ENCODE measurements at places on chromosomes 11 and 22.

GRCh38 chr22:23313791-23314567 lies 133.7 kb downstream of the BCR start:
- DNase-seq, result no peak

GRCh38 chr22:39429916-39430575 lies 26.8 kb upstream of the MGAT3 start:
- no peak for DNase-seq

GRCh38 chr11:121613724-121614123 lies 161.0 kb upstream of the SORL1-AS1 start:
- DNase-seq, result no peak

DNA sequence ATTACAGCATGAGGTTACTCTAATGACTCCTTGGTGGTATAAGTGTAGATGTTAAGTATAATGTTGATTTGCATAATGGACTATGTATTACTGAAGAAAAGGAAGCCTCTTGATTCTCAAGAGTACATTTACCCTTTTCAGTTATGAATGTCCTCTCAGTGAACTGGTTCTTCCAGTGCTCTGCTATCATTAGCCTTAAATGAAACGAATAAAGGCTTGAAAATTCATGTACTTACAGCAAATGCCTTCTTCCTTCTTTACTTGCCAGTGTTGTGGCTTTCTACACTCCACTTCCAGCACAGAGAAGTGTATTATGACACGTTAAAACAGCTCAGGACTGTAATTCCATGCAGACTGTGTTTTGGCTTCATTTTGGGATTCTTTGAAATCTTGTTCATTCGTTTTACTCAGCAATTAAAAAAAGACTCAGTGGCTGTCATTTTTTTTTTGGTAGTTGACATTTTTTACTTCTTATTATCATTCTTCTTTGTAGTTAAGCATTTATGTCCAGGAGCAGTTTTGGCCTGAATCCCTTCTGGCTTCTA lies 96.9 kb downstream of the MTMR3 start:
- DNase-seq, result no peak

DNA sequence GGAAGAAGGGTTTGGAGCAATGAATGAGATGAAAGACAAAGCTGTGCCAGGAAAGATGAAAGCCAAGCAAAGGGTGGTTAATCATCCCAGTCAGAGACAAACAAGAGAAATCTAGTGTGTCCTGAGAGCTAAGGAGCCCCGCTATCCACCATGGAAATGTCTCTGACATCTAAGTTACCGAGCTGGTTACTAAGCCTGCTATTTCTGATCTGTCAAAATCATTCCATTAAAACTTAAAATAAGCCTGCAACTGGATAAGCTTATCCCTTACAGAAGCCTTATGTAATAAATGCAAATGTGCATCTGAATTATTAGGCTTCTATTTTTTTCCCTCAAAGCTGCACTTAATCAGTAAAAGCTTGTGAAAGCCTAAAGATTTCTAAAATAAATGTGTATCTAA lies 22.1 kb upstream of the SESN3 start:
- no peak for DNase-seq

DNA sequence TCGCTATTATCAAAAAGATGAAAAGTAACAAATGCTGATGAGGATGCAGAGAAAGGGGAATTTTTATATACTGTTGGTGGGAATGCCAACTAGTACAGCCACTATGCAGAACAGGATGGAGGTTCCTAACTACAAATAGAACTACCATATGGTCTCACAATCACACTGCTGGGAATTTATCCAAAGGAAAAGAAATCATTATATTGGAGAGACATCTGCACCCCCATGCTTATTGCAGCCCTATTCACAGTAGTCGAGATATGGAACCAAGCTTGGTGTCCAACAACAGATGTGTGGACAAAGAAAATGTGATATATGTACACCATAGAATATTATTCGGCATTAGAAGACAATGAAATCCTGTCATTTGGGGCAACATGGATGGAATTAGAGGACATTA lies 19.6 kb upstream of the POU2AF2 start:
- DNase-seq, result no peak

DNA sequence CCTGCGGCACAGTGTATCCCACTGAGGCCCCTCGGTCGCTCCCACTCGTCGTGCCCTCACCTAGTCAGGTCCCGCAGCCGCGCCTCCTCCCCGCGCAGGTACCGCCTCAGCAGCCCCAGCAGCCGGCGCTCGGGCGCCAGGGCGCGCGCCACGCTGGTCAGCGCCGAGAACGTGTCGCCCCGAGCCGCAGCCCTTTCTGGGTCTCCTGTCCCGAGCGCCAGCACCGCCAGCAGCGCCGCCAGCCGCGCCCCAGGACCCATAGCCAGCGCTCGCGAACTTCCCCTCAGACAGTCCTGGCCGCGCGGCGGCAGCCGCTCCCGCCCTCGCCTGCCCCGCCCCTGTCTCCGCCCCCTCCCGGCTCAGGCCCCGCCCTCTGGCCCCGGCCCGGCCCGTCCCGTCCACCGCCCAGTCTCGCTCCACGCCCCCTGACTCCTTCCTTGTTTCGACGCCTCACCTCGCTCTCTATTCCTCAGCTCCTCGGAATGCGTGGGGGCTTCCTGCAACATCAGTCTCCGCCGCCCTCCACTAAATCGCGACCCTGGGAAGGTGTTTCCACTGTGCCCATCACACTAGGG lies at the start of gene P4HA3:
P4HA3 (minus strand) TSS at position 289 of the 575 bp plus-strand sequence; CDS start at position 260, 29 bp downstream.
- no peak for DNase-seq

- peak; percentile 90 for DNase-seq
Measured at GRCh38 chr22:20020533-20021195, at the start of gene TANGO2. TANGO2 (plus strand) TSS chr22:20021110; CDS start chr22:20036799, 15,689 bp downstream.

- no peak for DNase-seq
Measured at GRCh38 chr11:67030976-67031375, 8.0 kb downstream of the SYT12 start.

DNA sequence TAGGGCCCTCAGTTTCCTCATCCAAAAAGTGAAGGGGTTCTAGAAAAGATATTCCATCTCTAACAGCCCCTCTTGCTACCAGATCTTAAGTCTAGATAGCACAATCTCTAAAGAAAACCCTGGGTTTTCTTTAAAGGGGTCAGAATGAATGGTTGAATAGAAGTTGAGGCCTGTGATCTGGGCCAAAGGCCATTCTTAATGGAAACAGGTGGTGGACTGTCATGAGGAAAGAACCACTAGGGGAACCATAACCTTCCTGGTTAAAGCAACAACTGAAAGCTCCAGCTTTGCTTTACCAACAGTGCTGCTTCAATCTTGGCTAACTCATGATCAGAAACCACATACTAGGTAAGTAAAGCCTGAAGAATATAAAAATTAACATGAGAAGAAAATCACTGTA lies 1.8 kb downstream of the CELF1 start:
- no peak for DNase-seq

GRCh38 chr11:16126362-16126761 lies 230.0 kb downstream of the SOX6 start:
- DNase-seq, result no peak

DNA sequence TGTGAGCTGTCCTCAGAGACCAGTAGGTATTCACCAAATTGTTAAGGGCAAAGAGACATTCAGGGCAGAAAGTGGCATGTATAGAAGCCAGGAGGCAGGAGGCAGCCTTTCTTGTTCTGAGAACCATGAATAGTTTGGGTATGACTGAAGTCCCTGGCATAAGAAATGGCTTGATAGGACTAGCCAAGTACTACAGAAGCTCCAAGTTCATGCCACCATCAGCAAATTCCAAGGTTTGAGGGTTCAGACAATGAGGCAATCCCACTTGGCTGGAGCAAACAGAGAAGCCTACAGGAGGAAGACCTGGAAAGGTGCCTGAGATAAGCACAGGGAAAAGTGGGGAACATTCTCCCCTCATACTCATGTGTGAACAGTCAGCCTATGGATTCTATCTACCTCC lies 25.8 kb downstream of the XRRA1 start:
- DNase-seq, result no peak

- no peak for DNase-seq
Measured at GRCh38 chr11:7275133-7275532, 23.4 kb downstream of the SYT9 start.

- DNase-seq, result no peak
Measured at GRCh38 chr11:75174781-75175370, 24.0 kb downstream of the SLCO2B1 start.

DNA sequence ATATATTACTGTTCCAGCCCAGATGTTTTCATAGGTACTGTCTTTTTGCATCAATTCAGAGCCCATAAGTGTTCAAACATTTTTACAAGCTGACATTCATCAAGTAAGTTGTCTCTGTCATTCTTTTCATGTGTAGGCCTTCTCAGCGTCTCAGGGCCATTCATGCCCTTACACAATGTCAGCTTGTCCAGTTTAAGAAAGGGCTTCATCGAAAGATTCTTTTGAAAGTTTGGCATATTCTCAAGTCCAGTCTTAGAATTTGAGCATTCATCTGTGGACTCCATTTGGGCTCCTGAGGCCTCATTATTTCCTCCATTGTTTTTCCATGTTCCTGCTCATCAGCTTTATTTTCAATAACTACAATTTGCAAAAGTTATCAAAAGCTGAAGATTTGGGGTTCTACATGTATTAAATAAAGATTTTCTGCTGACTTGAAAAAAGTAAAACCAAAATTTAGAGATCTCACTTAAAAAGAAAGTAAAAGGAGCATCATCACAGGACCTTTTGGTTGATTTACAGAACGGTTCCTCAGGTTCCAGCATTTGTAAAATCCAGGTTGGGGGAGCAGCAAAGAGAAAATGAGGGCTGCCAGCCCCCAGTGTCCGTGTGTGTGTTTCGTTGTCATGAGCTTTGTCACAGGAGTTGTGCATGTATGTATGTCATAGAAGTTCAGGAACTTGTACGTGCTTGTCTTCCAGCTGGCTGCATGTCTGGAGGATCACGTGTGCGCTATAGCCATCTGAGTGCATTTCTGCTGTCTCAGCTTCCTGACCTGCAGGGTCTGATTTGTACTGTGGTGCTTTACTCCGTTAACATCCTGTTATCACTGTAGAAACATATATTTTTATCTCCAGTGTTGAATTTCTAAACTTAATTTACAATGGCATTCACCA lies 15.6 kb downstream of the MOV10L1 start:
- DNase-seq, result peak; percentile 73

DNA sequence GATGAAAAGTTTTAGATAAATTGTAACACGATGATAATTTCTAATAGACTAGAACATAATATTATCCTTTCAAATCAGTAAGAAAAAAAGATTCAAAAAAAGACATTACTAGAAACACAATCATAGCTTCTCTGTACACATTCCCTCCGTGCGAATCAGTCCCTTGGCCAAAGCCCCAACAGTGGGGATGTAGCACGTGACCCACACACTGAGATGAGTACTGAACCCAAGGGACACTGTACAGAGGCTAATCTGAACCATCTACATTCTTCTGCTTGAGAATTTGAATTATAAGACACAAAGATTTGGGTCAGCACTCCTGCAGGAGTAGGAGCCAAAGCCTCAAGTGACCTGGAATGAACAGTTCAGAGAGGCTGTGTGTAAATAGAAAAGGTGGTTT lies 353.7 kb downstream of the INSC start:
- no peak for DNase-seq

- no peak for DNase-seq
Measured at GRCh38 chr11:47908198-47908597, 60.0 kb upstream of the NUP160 start.

DNA sequence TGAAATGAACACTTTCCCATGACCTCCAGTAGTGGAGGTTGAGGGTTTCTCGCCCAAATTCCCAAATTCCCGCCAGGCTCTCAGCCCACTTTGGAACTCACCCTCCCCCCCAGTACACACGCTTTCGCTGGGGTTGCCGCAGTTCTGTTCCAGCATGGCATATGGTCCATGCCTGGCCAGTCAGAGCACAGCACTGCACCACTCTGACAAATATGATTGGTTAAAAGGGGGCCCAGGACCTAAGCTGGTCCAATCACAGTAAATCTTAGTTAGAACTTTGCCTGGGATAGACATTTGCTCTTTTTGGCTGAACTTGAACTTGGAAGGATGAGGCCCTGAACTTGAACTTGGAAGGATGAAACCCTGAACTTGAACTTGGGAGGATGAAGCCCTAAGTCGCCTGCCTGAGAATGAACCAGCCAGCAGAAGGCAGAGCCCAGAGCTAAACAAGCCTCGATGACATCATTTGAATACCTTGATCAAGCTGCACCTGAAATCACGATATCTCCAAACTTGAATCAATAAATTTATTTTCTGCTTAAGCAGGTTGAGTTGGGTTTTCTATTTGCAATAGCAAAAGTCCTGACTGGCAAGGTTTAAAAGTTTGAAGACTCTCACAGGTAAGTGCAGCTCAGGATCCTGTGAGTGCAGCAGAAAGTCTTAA lies 12.6 kb upstream of the SSTR3 start:
- no peak for DNase-seq

GRCh38 chr22:46737105-46737975 lies 712 bp downstream of the CERK start:
- DNase-seq, result no peak

GRCh38 chr11:71962428-71963038 lies 33.7 kb downstream of the RNF121 start:
- peak; percentile 8 for DNase-seq

DNA sequence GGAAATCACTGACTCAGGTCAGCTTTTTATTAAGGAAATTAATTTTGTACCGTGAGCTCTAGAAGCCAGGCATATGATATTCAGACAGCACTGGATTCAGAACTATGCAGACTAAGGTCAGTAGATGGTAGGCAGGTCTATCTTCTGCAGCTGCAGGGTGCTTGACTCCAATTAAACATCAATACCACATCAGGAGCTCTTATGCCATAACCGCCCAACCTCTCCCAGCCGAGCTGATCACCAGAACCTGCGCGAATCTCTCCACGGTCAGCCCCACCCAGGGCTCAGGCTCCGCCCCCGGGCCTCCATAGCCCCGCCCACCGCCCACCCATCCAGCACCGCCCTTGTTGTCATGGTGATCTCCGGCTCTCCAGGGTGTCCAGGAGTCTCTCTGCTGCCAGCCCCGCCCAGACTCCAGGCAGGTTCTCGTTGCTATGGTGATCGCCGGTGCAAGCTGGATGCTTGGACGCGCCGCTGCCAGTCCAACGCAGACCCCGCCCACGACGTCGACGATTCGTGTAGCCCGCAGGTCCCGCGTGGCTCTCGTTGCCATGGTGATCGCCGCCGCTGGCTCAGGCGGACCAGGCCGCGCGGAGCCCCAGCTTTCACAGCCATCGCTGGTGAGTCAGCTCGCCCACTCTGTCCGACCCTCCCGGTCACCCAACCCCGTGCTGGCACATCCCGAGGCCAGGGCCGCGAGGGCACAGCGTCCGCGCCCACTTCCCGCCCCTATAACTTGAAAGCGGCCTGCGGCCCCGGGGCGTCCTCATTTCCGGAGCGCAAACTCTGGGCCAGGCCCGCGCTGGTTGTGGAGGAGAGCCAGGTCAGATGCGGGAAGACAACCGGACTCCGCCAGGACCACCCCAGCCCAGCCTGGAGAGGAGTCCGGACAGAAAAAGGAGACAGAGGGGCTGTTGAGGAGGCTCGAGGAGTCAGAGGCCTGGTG lies at the start of gene RAB36:
RAB36 (plus strand) TSS at position 546 of the 946 bp plus-strand sequence. CDS start 1,140 bp downstream, outside the sequence.
- peak; percentile 97 for DNase-seq

GRCh38 chr11:63564056-63564774 lies 1.0 kb upstream of the PLAAT2 start:
- no peak for DNase-seq

GRCh38 chr11:99066618-99067317 lies 46.0 kb downstream of the CNTN5 start:
- no peak for DNase-seq

GRCh38 chr22:50548040-50548920 lies 2.6 kb downstream of the KLHDC7B start:
- DNase-seq, result no peak

- DNase-seq, result no peak
Measured at GRCh38 chr11:65014726-65015227, 817 bp downstream of the ARL2 start.
